ENCODE measurements at places on chromosomes 1 and 21.

DNA sequence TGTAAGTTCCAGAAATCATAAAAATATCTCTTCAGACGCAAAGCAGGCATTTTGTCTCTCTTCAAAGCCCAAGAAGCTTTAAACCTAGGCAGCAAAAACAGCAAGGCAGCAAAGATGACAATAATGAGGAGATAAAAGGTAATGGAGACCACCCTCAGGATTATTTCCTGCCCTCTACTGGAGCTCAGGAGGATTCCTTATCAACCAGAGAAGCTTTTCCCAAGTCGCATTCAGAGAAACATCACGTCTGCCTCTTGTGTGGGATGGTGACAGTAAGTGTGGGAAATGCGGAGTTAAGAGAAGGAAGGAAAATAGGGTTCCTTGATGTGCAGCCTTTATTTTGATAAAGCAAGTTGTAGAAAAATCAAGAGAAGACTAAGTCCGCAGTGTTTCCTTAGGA is 365.8 kb downstream of the RGS7 start:
- no peak for DNase-seq

DNA sequence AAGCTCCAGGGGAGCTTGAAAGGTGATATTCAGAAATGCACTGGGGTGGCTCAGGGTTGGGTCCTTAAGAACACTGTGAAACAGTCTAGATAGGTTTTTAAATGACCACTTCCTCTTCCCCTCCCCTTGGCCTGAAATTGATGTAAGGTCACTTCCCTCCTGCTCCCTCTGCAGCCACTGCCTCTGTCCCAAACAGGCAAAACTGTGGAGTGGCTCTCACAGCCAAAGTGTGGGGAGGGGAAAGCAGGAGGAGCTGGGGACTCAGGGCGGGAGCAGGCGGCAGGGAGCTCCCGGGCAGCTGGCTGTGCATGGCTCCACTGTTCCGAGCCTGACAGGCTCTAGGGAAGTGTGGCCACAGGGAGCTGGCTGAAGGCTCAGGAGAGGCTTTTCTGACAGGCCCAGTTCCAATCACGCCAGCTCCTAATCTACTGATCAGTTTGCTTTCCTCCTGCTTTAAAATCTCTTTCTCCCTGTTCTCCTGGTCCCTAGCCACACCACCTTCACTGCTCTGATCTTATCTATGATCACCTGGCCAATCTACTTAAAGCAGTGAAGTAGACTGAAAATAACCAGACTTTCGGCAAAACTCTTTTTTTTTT is 5.1 kb upstream of the CSRP1 start:
- DNase-seq: no peak

GRCh38 chr21:41758550-41758949 is 8.3 kb downstream of the RIPK4 start:
- peak; percentile 60 for DNase-seq

DNA sequence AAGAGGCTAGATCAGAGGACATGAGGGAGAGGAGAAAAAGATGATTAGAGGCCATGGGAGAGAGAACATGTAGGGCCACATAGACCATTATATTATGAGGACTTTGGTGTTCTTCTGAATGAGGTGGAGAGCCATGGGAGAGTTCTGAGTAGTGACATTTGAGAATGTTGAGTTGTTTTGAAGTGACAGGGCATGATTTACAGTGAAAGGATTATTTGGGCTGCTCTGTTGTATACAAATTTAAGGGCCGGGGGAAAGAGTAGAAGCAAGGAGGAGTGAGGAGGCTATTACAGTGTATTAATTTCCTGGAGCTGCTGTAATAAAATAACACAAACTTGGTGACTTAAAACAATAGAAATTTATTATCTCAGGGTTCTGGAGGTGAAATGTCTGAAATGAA is 102.5 kb upstream of the RGS4 start:
- no peak for DNase-seq

DNA sequence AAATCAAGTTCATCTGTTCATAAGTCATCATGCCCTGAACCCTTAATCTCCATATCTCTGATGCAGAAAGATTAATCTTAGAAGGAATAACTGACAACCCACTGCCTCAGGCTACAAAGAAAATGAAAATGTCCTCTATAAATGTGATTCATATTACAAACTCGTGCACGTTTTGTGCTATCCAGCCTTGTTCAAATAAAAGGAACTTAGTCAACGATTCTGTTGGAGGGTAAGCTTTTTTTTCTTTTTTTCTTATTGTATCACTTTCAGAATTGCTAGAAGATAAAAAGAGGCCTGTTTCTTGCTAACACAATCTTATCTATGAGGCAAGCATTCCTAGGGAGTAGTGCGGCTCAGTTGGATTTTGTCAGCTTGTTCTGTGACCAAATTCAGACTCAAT is 228.4 kb downstream of the TM2D1 start:
- no peak for DNase-seq

- peak; percentile 25 for DNase-seq
Observed at GRCh38 chr1:38586993-38587646, 272.5 kb downstream of the RRAGC start.

- DNase-seq: no peak
Observed at GRCh38 chr1:1545946-1546737, 5.7 kb upstream of the TMEM240 start.

DNA sequence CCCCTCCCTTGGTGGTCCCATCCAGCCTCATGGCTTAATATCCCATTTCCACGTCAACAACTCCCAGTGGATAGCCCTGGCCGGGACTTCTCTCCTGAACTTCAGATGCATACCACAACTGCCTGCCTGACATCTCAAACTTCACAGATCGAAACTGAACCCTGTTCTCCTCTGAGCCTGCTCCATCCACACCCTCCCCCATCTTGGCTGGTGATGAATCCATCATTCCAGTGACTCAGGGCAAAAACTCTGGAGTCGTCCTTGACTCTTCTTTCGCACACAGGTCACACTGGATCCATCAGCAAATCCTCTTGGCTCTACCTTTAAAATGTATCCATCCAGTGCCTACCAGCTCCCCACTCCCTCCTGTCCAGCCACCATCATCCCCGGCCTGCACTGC is 3.9 kb downstream of the TAS1R2 start:
- DNase-seq: no peak

DNA sequence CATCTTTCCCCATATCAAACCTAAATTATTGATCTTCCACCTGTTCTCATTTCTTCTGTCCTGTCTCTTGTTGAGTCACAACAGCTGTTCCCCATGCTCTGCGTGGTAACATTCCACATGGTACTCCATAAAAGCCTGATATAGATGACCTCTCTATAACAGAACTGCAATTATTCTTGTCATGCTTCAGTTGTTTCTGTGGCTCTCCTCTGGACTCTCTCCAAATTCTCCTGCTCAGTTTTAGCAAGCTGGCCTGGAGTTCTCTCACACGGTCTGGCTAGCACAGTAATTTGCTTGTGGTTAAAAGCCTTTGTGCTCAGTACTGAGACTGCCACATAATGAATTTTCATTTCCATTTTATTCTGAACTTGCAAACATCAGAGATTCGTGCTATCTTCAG is 10.6 kb upstream of the LRRC39 start:
- DNase-seq: no peak

- DNase-seq: no peak
Observed at GRCh38 chr1:187696073-187696472, 867.3 kb downstream of the PLA2G4A start.

GRCh38 chr1:46553506-46553905 is 2.1 kb upstream of the KNCN start:
- no peak for DNase-seq

- no peak for DNase-seq
Observed at GRCh38 chr21:45381865-45382696, 22.9 kb upstream of the COL18A1 start.

GRCh38 chr21:38958323-38958705 is 152.6 kb downstream of the ETS2 start:
- no peak for DNase-seq

GRCh38 chr1:230359992-230360668 is 66.0 kb downstream of the PGBD5 start:
- DNase-seq: no peak

- no peak for DNase-seq
Observed at GRCh38 chr21:15444118-15444960, 285.4 kb upstream of the USP25 start.

DNA sequence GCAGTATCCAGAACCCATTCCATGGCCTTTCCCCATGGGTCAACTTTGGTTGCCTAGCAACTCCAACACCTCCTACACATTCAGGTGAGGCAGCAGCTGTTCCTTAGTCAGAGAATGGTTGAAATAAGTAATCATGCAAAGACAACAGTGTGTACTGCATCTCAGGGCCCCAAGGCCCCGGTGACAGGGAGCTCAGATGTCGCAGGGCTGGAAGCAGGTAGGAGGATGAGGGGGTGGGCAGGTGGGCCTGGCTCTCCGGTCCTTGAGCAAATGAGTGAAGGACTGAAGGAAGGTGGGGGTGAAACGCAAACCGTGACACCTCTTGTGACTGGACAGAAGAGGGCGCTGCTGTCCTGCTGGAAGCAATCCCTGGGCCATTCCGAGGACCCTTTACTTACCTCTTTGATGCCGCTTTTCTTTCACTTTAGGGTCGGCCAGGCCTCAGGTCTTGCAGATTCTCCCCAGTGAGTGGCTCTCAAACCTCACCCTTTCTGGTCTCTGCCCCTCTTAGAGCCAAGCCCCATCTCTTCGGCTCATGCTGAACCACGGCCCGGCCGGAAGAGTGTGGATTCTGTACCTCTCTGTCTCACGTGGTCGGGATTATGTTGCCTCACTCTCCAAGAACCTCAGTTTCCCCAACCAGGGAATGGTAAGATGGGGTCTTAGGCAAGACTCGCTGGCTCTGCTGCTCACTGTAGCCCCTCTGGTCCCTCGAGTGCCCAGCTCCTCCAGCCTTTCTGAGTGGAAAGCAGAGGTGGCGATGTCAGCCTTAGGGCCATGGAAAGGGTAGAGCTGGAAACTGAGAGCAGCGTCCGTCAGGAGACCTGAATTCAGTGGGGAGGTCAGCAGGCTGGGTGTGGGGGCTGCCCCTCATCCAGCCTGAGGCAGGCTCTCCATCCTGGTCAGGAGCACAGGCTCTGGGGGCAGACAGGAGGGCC is 5.6 kb upstream of the KCNA10 start:
- DNase-seq: peak; percentile 56

DNA sequence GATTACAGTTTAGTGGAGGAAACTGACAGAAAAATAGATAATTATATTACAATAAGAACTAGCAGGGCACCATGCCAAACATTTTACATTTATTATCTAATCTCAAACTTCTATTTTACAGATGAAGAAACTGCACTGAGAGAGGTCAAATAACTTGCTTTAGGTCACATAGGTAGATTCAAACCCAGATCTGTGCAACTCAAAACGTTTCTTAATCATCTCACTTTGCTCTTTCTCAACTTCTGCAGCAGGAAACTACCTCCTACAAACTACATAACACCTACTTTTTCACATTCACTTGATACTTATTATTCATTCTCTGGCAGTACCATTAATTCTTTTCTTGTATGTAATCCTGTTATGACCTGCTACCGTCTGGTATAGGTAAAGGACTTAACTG is 49.9 kb upstream of the BCL10 start:
- no peak for DNase-seq

DNA sequence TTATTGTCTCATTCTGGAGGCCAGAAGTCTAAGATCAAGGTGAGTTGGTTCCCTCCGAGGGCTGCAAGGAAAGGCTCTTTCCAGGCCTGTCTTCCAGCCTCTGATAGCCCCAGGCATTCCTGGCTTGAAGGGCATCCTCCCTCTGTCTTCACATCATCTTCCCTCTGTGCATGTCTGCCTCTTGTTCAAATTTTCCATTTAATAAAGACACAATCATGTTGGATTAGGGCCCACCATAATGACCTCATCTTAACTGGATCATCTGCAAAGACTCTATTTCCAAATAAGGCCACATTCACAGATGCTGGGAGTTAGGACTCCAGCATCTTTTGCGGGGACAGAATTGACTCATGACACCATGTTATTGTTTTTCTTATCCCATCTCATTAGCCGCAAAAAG is 24.5 kb downstream of the HUNK start:
- no peak for DNase-seq

DNA sequence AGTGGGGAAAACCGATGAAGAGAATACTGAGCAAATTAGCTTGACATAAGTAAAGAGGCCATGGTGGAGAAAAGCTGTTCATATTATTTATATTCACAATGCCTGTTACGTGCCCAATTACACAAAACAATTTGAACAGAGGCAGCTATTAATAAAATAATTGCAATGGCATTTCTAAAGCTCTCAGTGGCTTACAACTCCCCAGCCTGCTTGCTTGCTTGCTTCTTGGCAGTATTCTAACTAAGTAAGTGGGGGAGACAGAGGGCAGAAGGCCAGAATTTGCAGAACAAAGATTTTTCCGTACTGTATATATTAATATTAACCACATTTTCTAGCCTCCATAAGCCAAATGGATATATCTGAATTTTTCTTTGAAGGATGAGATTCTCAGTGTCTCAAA is 12.9 kb downstream of the PTPN14 start:
- no peak for DNase-seq

- DNase-seq: no peak
Observed at GRCh38 chr1:44973645-44974044, 12.8 kb downstream of the EIF2B3 start.

GRCh38 chr1:81463936-81464837 is 336.5 kb upstream of the ADGRL2 start:
- no peak for DNase-seq

- DNase-seq: no peak
Observed at GRCh38 chr1:80520949-80521348, 1279.8 kb upstream of the ADGRL2 start.

DNA sequence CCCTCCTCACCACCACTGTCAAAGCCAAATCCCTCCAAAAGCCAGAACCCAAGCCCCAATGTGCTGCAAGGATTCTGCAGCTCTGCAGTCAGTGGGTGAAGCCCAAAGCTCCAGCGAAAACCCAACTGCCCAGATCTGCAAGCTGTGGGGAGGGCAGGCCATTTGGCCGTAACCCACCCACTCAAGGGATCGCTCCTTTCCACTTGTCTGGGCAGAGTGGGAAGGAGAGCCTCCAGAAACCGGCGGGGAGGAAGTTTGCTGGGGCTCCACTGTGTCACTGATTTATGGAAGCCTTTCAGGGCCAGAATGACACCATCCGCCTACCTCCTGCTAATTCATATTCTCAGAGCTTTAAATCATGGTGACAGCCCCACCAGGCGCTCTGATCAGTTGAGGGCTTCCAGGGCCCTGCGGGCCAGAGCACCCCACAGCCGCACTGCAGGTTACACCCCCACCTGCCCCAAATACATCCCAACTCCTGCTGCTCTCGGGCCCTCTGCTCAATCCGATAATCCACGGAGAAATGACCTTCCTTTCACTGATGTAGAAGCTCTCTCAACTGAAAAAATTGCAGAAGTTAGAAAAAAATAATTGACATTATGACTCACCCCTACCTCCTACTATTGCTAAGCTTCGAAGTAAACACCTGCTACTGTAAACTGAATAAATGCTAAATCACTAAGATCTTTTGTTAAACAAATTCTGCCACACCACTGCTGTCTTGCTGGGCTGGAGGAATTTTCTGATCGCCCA is 40.6 kb upstream of the RAB4A start:
- peak; percentile 70 for DNase-seq

- DNase-seq: no peak
Observed at GRCh38 chr1:152412756-152413155, 1.3 kb downstream of the CRNN start.

All from SW480 (cell line).